NCI-H2029 treated with DMSO at 0.1 percent for 48 hours (cell line): ENCODE measurements at places on chromosomes 3 and 15.

- no peak for DNase-seq
Observed at GRCh38 chr3:37395286-37395685, 220.9 kb upstream of the LRRFIP2 start.

DNA sequence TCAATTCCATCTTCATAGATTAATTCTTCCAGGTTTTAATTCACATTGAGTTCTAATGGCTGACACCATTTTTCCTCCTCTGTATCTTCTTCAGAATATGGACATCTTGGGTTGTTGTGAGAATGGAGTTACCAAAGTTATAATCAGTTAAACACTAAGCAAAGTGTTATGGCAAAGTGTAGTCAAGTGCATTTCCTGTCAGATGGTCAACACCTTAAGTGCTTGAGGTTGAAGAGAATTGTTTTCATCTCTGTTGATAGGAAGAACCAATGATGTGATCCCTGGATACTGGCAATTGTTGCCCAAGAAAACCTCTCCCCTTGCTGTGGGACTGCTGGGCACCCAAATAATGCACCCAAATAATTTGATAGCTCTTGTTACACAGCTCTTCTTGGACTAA lies 102.6 kb upstream of the SATB1 start:
- DNase-seq, result no peak

DNA sequence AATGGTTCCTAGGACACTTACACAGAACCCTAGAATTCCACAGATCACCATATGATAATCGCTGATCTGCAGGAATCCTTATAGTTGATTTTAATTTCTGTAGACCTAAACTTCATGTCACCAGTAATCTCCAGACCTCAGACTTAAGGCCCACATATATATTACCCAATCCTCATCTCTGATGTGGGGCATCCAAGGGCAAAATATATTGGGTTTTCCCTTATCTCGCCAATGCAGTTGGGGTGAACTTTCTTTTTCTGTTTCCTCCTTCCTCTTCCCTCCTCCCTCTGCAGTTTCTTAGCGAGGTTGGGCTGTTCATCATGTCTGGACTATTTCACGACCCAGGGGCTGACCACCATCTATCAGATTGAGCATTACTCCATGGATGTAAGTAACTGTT lies 230.2 kb downstream of the P3H2 start:
- DNase-seq, result no peak

GRCh38 chr3:190361791-190362190 lies 26.2 kb upstream of the CLDN16 start:
- DNase-seq, result no peak
